Glomerular endothelial cell (primary cell): ENCODE measurements at places on chromosomes 1 and 21. TPM values are rescaled to one million over a fixed set of nuclear protein-coding genes. Genes with fewer than 3 reads are reported as not detected.

Gene HLX
- 27.3 and 30.4 TPM in 2 replicates for total RNA-seq

Gene GPR52
- 2.9 TPM in 1 of 2 replicates, not detected in the other for total RNA-seq

Gene DIRAS3
- total RNA-seq = 6.2 and 7.9 TPM in 2 replicates

Gene SYCP1
- total RNA-seq = not detected in 2 replicates

Gene CADM3
- total RNA-seq = 0.76 TPM in 1 of 2 replicates, not detected in the other

Gene SPOCD1
- 48.2 and 70.0 TPM in 2 replicates for total RNA-seq

Gene DDR2
- total RNA-seq = 3.3 and 5.8 TPM in 2 replicates

Gene ODF2L
- total RNA-seq = 46.3 and 84.9 TPM in 2 replicates
